ENCODE measurements at places on chromosomes 3 and 15. TPM values are rescaled to one million over a fixed set of nuclear protein-coding genes. Genes with fewer than 3 reads are reported as not detected.

GRCh38 chr15:34628577-34629152 lies 45.2 kb upstream of the GOLGA8B start:
- no peak for DNase-seq

DNA sequence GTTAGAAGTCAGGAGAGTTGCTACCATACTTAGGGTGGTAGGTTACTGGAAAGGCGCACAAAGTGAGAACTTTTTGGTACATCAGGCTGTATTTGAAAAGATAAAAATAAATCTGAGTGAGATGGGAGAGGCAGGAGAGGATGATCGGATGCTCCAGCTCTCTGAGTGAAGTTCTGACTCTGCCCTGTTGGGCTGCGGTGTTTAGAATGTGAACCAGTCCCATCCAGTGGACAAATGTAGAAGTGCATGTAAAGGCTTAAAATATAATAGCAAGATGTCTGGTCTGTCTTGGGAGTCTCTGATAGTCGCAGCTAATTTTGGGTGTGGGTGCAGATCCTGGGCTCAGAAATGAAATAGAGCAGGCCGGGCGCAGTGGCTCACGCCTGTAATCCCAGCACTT lies 30.4 kb downstream of the ACKR2 start:
- DNase-seq: no peak

- DNase-seq: no peak
Observed at GRCh38 chr15:32706704-32707103, 11.1 kb upstream of the GREM1 start.

Gene AGBL1
- total RNA-seq: not detected

Gene STRIT1
- total RNA-seq: not detected

Data from uterus (tissue), 4 donors.